Activated naive CD4-positive, alpha-beta T cell treated with Interleukin-2 at 50 U/mL for 16 hours (primary cell): ENCODE measurements at places on chromosomes 4 and X.

GRCh38 chr4:146245246-146245645 is 30.9 kb downstream of the REELD1 start:
- DNase-seq = no peak

- no peak for DNase-seq
These were observed 340.8 kb downstream of the PPP1R2C start for GRCh38 chrX:42437211-42437610.

GRCh38 chr4:188168726-188169373 is 29.6 kb downstream of the TRIML1 start:
- no peak for DNase-seq

GRCh38 chr4:8540072-8540471 is 40.1 kb upstream of the GPR78 start:
- peak; percentile 32 for DNase-seq

DNA sequence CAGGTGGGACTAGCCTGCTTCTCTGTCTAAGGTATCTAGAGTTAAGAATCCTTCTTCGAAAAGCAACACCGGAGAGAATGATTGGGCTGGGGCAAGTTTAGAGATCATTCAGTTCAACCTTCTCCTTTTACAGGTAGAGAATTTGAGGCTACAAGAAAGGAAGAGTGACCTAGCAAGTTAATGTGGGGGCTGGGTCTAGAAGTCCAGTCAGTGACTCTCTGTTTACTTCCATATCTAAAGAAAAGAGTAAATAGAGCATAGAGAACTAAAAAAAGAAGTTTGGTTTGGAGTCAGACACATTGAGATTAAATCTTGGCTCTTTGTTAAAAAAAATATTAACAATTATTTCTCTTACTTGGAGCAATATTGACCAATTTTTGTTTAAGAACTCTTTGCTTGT is 64.1 kb upstream of the NPNT start:
- no peak for DNase-seq

GRCh38 chr4:17033768-17034181 is 135.3 kb upstream of the LDB2 start:
- no peak for DNase-seq

DNA sequence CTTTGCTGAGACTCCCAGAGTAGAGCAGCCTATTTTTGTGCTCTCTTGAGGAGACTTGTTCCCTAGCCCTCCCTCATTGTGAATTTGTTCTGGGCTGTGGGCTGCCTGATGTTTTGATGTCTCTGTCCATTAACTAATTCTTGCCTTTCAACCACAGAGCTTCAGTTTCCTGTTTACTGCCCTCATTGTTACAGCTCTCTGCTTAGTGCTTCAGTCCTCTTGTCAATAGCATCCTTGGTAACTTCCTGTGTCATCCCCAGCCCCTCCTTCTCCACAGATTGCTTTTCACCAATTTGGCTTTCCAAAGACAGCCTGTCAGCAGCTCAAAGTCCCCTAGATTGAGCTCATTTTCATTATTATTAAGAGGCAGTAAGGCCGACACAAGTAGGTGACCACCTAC is 69.9 kb downstream of the COX7B2 start:
- no peak for DNase-seq

- no peak for DNase-seq
These were observed 297.6 kb downstream of the IDS start for GRCh38 chrX:149207518-149207917.

- DNase-seq = no peak
These were observed 145.4 kb downstream of the QDPR start for GRCh38 chr4:17366496-17366895.

DNA sequence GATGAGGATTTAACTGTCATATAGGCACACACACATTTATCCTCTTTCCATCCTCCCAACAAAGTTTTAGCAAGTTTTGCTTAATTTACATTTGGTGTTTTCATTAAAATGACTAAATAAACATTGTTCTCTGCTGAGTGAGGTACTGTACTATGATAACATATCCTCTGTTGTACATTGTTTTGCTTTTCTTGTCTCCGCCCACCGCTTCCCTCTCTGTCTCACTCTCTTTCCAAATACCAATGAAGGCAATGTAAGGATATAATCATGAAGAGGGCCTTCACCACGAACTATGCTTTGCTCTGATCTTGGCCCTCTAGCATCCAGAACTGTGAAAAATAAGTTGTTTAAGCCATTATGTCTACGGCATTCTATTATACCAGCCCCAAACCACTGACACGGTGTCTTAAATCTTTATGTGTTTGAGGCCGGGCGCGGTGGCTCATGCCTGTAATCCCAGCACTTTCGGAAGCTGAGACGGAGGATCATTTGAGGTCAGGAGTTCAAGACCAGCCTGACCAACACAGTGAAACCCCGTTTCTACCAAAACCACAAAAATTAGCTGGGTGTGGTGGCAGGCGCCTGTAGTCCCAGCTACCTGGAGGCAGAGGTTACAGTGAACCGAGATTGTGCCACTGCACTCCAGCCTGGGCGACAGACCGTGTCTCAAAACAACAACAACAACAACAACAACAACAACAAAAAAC is 65.3 kb downstream of the HPRT1 start:
- DNase-seq = no peak

- DNase-seq = no peak
These were observed 181.8 kb upstream of the POF1B start for GRCh38 chrX:85561231-85561630.

DNA sequence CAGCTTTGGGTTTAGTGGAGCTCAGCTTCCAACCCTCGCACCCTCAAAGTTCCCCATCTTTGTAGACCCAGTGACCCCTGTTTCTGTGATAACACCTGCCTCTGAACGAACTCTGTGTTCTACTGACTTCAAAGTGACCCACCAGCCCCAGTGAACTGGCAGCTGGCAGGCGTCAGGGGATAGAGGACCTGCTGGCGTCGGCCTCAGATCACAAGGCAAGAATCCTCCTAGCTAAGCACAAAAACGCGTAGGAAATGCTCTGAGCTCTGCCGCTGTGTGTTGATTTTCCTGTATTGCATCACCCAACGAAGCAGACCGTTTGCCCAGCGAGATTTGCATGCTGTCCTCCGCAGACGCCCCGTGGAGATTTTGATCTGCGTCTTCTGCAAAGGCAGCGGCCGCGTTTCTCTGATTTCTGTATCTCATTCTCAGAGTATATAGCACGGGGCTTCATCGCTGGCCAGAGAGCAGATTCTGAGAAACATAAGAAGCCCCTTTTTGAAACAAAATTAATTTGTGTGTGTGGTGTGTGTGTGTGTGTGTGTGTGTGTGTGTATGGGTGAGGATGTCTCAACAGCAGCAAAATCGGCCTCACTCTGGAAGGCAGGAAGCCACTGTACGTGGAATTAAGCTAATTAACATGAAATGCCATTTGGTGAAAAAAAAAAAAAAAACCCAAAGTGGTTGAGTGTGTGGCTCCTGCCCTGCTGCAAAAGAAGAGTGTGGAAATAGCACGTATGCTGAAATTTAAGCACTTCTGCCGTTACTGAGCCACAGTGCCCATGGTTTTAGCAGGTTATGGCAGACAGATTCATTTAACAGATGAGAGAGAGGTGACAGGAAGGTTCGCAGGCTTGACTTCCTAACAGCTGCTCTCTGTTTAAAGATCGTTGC is 29.2 kb upstream of the ASMTL start:
- DNase-seq = peak; percentile 79

GRCh38 chr4:81769244-81769643 is 297.5 kb upstream of the RASGEF1B start:
- DNase-seq = no peak

DNA sequence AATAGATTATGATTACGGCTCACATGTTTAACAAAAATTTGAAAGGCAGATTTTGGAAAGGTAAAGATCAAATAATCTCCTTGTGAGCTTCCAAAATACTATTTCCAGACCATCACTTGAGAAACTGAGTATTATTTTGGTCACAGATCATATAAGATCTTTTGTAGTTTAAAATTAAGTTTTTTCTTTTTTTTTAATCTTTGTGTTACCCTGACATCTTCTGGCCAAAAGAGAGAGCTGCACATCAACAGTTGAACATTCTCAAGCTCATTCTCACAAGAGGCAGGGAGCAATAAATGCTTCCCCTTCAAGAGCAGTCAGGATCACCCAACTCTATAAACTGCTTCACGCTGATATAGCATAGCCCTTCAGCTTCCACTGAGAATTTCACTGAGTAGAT is 15.9 kb downstream of the TMEM192 start:
- DNase-seq = no peak

GRCh38 chrX:35150052-35150451 is 207.5 kb downstream of the FAM47B start:
- DNase-seq = no peak

GRCh38 chr4:7320206-7320797 is 114.4 kb downstream of the PSAPL1 start:
- DNase-seq = no peak

GRCh38 chr4:52477191-52477780 is 181.8 kb downstream of the USP46 start:
- DNase-seq = no peak

DNA sequence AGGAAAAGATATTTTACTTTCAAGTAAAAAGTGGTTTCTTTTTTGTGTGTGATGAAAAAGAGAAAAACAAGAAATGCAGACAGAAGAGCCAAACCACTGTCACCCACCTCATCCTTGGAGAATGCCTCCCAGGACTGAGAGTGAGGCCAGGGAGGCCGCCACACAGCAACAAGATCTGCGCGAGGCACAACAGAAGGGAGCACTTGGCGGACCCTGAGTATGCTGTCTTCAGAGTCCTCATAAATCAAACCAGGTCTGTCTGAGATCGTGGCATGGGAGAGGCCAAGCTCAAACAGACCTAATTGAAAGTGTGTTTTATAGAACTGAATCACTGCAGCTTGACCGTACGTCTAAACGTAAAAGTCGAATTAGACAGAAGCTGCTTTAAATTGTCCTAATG is 134.3 kb upstream of the VCX2 start:
- DNase-seq = no peak

- no peak for DNase-seq
These were observed 107.0 kb upstream of the HPGD start for GRCh38 chr4:174629265-174629664.

DNA sequence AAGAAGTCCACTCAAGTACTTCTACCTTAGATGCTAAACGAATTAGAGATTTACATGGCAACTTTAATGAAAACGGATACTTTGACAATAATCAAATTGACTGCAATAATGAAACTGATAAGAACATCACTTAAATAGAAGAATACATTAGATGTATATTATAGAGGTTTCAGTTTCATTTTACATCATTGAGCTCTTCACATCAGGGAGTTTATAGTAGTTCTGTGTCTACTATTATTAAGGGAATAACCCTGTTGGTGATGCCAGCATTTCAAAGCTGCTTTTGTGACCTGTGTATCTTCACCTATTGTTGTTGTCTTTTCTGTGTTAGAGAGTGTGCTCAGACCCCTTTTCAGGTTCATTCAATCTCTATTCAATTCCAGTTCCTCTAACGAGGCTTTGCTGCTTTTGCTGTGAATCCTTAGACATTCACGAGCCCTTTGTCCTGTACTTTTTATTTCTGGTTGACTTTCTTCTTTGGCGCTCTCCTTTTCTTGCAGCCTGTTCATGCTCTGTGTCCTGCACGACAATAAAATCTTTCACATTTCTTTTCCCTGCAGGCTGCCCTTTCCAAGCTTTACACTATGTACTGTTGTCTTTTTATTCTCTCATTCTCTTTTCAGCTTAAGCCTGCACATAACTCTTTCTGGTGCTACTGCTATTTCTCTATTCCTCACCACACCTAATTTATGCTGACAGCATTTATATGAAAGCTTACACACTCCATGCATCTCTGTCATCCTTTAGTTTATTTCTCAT is 232.1 kb downstream of the CPE start:
- no peak for DNase-seq
